ENCODE measurements at places on chromosomes 3 and 15. TPM values are rescaled to one million over a fixed set of nuclear protein-coding genes. Genes with fewer than 3 reads are reported as not detected.

- H3K4me1 ChIP-seq, result no peaks in the 10 kb centered on the region
- no peak for DNase-seq
- H3K27me3 ChIP-seq, result no peaks in the 10 kb centered on the region
- no peak overlapping the region for H3K27ac ChIP-seq
These were observed 99.7 kb downstream of the CPN2 start for GRCh38 chr3:194251461-194251860.

- no peak overlapping the region for H3K4me3 ChIP-seq
- DNase-seq, result no peak
- H3K27ac ChIP-seq, result no peak overlapping the region
- no peaks in the 10 kb centered on the region for H3K4me1 ChIP-seq
- H3K27me3 ChIP-seq, result no peaks in the 10 kb centered on the region
- no peaks in the 10 kb centered on the region for H3K36me3 ChIP-seq
These were observed 5.7 kb upstream of the MAPK6 start for GRCh38 chr15:52013151-52013791.

GRCh38 chr3:31159331-31160039 lies 265.0 kb upstream of the GADL1 start:
- H3K4me3 ChIP-seq, result no peak overlapping the region
- H3K27ac ChIP-seq, result no peak overlapping the region
- no peaks in the 10 kb centered on the region for H3K36me3 ChIP-seq
- no peaks in the 10 kb centered on the region for H3K27me3 ChIP-seq
- DNase-seq, result no peak

DNA sequence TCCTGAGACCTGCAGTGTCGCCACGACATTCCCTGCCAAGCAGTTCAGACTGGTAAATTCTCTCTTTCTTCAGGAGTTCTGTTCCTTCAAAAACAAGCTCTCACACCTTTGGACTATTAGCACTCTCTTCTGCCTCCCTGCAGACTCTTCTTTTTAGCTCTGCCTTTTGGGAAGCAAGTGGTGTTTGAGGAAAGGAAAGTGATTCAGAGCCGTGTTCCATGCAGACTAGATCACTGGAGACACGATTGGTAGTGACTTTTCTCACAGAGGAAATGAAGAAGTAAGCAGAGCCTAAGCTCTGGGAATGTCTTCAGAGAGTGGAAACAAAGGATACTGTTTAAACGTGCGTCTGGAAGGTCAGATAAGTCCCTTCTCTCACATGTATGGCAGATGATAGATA lies 270.6 kb upstream of the TPRG1 start:
- no peak overlapping the region for H3K27ac ChIP-seq
- DNase-seq, result no peak
- H3K36me3 ChIP-seq, result no peaks in the 10 kb centered on the region
- H3K4me1 ChIP-seq, result no peaks in the 10 kb centered on the region
- H3K4me3 ChIP-seq, result no peak overlapping the region

DNA sequence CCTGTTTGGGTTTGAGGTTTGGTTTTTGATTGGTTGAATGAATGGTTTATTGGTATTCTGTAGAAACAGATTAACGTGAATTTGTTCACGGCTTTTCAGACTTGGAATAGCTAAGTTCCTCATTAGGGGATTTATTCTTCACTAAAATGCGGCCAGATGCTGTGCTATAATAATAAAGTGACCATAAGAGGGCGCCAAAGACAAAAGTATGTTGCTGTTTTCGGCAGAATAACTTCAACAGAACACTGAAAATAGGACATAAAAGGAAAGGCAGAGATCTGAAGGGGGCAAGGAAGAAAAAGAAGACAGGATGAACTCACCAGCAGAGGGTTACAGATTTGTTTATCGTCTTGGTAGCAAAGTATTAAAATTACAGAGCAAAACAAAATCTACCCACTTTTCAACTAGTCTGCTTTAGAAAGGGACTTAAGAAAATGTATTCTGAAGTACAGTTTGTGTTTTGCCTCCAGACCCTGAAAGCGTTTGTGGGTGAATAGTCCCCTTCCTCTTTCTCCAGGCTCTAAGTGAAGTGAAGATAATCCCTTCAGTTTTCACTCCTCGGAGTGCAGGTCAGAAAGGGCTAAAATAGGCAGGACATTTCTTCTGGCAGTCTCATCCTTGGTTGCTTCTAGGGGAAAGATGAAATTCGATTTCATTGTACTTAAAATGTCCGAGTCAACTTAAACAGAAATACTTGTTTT lies 147.6 kb downstream of the IL20RB start:
- no peak overlapping the region for H3K4me3 ChIP-seq
- no peak for DNase-seq
- H3K27ac ChIP-seq, result no peak overlapping the region
- H3K4me1 ChIP-seq, result no peaks in the 10 kb centered on the region

- peak; percentile 16 for DNase-seq
- H3K4me1 ChIP-seq, result peaks cover 3% of the 10 kb centered on the region
- H3K36me3 ChIP-seq, result no peaks in the 10 kb centered on the region
- H3K27ac ChIP-seq, result no peak overlapping the region
- no peaks in the 10 kb centered on the region for H3K27me3 ChIP-seq
- no peak overlapping the region for H3K4me3 ChIP-seq
These were observed 51.0 kb upstream of the FURIN start for GRCh38 chr15:90817117-90818057.

GRCh38 chr3:131796111-131796510 lies 238.7 kb downstream of the CPNE4 start:
- no peaks in the 10 kb centered on the region for H3K27me3 ChIP-seq
- DNase-seq, result no peak
- no peaks in the 10 kb centered on the region for H3K36me3 ChIP-seq
- H3K4me1 ChIP-seq, result no peaks in the 10 kb centered on the region
- no peak overlapping the region for H3K27ac ChIP-seq

DNA sequence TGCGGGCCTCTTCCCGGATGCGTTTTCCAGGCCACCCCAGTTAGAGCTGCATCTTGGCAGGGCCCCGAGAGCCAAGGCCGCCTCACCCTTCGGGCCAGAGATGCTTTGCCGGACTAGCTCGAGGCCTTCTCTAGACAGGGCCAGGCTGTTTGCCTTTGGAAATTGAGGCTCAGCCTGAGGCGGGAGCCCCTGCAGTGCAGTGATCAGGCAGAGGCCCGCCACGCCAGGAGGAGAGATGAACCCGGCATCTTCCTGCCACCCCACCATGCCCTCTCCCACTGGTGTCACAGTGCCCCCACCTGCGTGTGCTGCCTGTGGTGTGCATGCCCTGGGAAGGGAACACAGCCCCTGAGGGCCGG lies 8.9 kb upstream of the ROPN1B start:
- DNase-seq, result no peak
- peaks cover 3% of the 10 kb centered on the region for H3K27me3 ChIP-seq
- no peaks in the 10 kb centered on the region for H3K36me3 ChIP-seq
- H3K27ac ChIP-seq, result no peak overlapping the region
- no peak overlapping the region for H3K4me3 ChIP-seq

DNA sequence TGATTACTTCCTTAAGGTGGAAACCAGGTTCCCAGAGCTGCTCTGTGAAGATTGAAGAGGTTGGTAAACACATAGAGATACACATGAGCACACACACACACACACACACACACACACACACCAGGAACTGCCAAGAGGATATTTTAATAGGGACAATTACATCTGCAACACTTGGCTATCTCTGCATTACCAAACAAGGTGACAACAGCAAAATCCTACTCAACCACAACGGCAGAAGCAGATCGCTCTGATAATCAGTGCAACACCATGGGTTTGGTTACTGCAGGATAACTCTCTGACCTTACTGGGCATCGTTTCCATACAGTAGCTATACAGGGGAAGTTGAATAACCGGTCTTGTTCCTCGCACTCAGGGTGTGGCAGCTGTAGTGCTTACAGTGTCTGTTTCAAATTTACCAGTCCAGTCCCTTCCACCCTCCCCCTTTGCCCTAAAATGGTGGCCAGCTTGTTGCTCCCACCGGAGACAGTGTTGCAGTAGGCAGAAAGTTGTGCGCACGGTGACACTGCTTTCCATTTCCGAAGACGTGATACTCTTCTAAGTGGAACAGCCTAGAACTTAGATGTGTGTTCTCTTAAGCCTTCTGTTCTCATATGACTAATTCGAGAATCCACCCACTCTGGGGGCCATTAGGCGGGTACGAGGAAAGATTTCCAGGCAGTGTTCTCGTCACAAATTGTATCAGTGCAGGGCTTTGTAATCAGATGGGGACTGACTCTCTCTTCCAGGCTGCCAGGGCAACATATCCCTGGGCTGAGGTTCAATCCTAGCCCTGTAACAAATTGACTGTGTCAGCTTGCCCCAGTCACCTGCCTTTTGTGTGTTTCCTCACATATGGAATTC lies 176.2 kb downstream of the P3H2 start:
- H3K27ac ChIP-seq, result peak overlapping the region; percentile 66
- DNase-seq, result peak; percentile 79
- no peaks in the 10 kb centered on the region for H3K4me1 ChIP-seq
- H3K36me3 ChIP-seq, result no peaks in the 10 kb centered on the region
- H3K4me3 ChIP-seq, result no peak overlapping the region

The FSIP1 gene
- 4.1 TPM for total RNA-seq

The IL17RE gene
- 66.4 TPM for total RNA-seq

The EBLN2 gene
- 3.1 TPM for total RNA-seq

The CYP1A1 gene
- not detected for total RNA-seq

The MB21D2 gene
- total RNA-seq, result 4.4 TPM

The FSD2 gene
- not detected for total RNA-seq

Measured in colonic mucosa (tissue), 4 donors.